Right lung (tissue), 10 donors: ENCODE measurements at places on chromosomes 13 and 19. TPM values are rescaled to one million over a fixed set of nuclear protein-coding genes. Genes with fewer than 3 reads are reported as not detected.

DNA sequence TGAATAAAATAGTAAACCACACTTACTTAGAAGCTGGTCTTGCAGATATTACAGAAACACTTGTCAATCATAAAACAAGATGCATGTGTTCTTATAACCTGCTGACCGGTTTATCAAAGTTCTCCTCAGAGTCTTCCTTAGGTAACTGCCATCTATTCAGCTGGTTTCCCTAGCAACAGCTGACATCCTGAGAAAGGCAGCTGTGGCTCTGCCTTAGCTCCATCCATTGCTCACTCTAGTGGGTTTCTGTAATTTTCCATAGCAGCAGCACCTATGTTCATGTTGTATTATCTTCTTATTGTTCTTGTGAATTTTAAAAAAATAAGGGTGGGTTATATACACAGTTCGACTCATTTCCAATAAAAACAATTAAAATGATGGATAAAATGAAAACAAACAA is 87.8 kb downstream of the RAP2A start:
- DNase-seq = no peak

GRCh38 chr19:44718441-44719261 is 19.7 kb downstream of the CEACAM16 start:
- peak; percentile 61 for DNase-seq

- no peak for DNase-seq
Measured at GRCh38 chr13:26989261-26989956, 182.2 kb downstream of the USP12 start.

- DNase-seq = no peak
Measured at GRCh38 chr13:90553159-90553558, 794.3 kb upstream of the MIR17HG start.

GRCh38 chr13:97639236-97639635 is 205.3 kb downstream of the RAP2A start:
- DNase-seq = no peak

GRCh38 chr19:6521718-6522646 is 8.8 kb upstream of the TNFSF9 start:
- DNase-seq = no peak

- DNase-seq = no peak
Measured at GRCh38 chr13:99331881-99332293, 24.7 kb upstream of the GPR183 start.

GRCh38 chr19:41220811-41221210 is 1.8 kb downstream of the AXL start:
- DNase-seq = no peak

- no peak for DNase-seq
Measured at GRCh38 chr13:39485314-39485700, 117.7 kb downstream of the LHFPL6 start.

- no peak for DNase-seq
Measured at GRCh38 chr19:46596008-46596407, 5.1 kb upstream of the CALM3 start.

DNA sequence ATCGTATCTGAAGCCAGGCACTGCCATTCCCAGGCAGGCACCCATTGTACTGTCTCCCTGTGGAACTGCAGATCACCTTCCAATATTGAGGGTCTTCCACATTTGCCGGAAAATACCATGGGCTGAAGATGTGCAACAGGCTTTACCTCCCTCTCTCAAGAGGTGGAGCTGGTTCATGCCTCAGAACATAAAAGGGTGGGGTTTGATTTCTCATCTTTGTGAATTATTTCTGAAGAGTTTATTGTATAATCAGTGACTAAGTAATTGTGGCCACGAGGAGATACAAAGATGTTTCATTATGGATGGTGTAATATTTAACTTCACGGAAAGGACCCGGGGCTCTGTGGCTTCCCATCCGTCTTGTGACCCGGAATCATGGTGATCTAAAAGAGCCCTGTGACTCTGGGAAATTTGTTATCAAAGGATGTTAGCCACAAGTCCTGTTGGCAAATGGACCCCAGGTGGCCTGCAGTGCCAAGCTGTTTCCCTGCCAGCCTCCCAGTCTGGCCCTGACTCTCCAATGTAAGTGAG is 230.5 kb downstream of the LACC1 start:
- DNase-seq = no peak

DNA sequence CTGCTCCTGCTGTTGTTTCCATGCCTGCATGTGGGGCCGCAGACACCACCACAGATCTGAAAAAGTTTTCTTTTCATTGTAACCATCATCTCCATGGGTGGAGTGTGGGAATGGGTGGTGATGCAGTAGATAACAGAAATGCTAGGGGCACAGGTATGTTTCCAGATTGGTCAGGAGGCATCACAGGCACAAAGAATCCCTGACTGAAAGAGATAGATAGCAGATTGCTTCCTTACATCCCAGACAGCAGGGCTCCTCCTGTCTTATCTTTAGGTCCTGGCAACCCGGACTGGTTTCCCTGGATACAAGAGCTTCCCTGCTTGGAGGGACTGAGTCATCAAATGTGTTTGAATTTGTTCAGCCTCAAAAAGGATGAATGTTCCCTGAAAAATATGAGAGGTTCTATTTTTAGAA is 1937.6 kb downstream of the PCDH9 start:
- DNase-seq = no peak

DNA sequence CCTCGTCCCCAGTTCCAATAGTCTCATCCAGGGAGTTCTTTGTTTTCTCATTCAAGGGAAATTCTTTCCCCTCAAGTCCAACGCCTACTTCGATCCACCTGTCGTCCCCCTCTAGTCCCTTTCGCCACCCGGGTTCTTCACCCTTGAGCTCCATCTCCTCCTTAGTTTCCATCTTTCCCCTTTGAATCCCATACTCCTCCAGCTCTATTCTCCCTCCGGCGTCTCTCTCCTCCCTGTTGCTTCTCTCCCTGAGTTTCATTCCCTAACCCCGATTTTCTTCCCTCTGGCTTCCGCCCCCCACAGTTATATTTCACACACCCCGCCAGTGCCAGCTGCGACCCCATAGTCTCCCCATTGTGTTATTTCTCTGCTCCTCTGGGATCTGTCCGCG is 628 bp upstream of the SLC17A7 start:
- DNase-seq = no peak

- no peak for DNase-seq
Measured at GRCh38 chr13:44669534-44669933, 93.4 kb upstream of the TSC22D1 start.

DNA sequence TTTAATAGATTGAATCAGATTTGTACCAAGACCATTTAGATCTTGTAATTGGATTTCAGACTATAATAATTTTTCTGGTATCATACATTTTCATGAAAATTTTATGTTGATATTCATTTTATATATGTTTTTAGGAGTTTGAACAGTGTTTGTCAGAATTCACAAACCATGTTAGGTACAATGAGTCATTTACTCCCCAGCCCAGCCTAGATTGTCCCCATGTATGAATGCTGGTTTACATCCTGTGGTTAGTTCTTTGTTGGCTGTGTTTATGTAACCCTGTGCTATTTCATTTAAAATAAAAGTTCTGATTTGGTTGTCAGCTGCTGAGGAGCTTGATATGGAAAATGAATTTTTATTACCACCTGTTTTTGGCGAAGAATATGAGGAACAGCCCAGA is 96.7 kb downstream of the GJA3 start:
- no peak for DNase-seq

DNA sequence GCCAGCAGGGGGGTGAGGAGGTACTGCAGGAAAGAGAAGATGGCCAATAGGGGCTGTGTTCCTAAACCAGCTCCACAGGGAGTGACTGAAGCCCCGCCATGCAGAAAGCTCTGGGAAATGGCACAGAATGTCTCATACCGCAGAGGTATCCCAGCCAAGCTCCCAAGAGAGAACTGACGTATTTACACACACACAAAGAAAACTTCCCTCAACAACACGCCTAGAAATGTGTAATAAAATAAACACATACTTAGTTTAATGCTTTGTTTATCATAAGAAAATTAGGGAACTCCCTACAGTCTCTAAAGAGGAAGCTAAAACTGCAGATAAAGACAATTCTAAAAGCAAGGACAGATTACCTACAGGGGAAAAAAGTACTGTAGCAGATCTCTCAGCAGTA is 40.0 kb downstream of the ESD start:
- DNase-seq = no peak

DNA sequence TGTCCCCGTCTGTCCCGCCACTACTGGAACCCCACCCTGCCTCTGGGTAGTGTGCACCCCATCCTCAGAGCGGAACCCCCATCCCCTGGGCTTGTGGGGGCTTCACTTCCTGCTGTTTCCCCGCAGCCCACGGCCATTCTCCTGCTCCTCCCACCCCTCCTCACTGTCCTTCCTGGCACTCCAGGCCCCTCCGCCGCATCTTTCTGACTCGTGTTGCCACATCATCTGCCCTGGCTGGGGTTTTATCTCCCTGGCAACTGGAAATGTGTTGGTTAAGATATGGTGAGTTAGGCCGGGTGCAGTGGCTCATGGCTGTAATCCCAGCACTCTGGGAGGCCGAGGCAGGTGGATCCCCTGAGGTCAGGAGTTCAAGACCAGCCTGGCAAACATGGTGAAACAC is 37.3 kb downstream of the KDM4B start:
- no peak for DNase-seq

- DNase-seq = no peak
Measured at GRCh38 chr13:32409001-32409313, 19.0 kb downstream of the N4BP2L1 start.

- DNase-seq = peak; percentile 47
Measured at GRCh38 chr19:20247016-20247683, 80.1 kb downstream of the ZNF486 start.

- no peak for DNase-seq
Measured at GRCh38 chr13:92097337-92097903, 699.0 kb downstream of the GPC5 start.

- DNase-seq = no peak
Measured at GRCh38 chr13:45102136-45102507, 18.2 kb upstream of the GTF2F2 start.

The UHRF1 gene
- 23.6 TPM for polyA plus RNA-seq

The CHAF1A gene
- polyA plus RNA-seq = 22.4 TPM

The CCDC8 gene
- polyA plus RNA-seq = 39.7 TPM

The NLRP7 gene
- polyA plus RNA-seq = not detected

The ZNF792 gene
- 9.3 TPM for polyA plus RNA-seq

The CNFN gene
- polyA plus RNA-seq = 0.63 TPM

The TPTE2 gene
- 0.20 TPM for polyA plus RNA-seq

The TPRX1 gene
- not detected for polyA plus RNA-seq

The POSTN gene
- polyA plus RNA-seq = 839 TPM

The IFNL3 gene
- polyA plus RNA-seq = not detected

The MEDAG gene
- 2.7 TPM for polyA plus RNA-seq

The CYP2A6 gene
- polyA plus RNA-seq = 0.87 TPM
